ENCODE measurements at places on chromosomes 3 and 15.

GRCh38 chr3:122923611-122924010 is 104.0 kb downstream of the SEMA5B start:
- no peak for DNase-seq

DNA sequence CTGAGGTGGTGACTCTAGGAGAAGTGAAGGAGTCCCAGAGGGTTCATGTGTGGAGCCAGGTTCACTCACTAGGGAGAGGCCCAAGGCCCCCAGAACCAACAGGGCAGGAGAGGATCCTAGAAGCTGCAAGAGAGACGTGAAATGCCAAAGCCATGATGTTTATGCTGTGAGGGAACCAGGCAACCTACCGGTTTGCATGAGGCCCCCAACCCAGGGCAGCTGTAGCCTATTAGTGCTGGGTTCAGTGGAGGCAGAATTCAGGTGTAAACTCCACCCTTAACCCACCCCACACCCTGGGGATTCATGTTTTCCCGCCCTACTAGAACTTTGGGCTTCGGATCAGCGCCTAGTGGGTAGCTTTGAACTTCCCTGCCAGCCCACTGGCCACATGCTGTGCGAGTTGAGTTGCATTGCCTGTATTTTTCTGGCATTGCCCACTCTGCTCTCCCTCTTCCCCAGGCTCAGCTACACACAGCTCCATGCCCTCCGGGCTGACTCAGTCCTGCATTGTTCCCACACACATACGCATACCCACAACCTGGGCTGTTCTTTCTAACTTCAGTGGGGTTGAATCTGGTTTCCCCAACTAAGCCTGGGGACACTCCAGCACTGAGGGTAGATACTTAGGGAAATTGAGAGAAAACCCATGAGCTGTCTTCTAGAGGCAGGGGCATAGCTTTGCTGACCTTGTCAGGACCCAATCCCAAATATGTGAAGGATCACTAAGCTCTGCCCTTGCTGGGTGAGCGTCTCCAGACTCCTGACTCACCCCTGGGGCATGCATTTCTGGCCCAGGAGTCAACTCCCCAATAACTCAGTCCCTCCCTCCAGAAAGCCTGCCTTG is 2.0 kb upstream of the ZBTB47 start:
- no peak for DNase-seq

DNA sequence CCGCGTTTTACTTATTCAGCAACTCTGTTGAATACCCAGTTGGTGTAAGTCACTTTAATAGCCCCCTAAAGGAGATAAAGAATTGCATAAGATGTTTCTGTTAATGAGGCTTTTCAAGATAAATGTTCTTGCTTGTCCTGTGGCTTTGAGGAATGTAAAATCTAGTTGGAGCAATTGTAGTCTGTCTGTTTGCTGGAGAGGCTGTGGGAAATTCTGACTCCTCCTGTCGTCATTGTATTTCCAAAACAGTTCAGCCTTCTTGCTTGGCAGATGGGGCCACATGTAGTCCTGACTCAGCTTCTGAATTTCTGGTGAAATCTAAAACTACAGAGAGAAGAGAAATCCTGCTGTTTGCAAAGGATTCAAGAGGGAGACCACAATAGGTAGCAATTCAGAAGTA is 114.4 kb downstream of the RYR3 start:
- DNase-seq: no peak

- no peak for DNase-seq
These were observed 123.1 kb downstream of the DMXL2 start for GRCh38 chr15:51499379-51499976.

- no peak for DNase-seq
These were observed 9.1 kb downstream of the CD80 start for GRCh38 chr3:119550192-119550910.

GRCh38 chr3:197363553-197364409 is 65.4 kb upstream of the DLG1 start:
- no peak for DNase-seq

DNA sequence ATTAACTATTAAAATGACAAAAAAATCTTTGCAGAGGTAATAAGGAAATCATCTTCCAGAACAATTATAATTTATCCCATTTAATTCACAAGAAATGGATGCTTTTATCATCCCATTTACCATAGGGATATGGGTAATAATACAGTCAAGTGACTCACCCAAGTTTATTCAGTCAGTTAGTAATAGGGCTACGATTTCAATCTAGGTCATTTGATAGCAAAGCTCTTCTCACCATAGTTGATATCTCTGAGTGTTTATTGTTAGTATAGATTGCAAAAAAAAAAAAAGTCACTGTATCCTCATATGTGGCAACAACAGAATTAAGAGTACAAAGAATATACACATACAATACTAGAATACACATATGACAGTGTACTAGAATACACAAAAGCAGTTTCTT is 797.1 kb downstream of the ROBO1 start:
- DNase-seq: no peak

DNA sequence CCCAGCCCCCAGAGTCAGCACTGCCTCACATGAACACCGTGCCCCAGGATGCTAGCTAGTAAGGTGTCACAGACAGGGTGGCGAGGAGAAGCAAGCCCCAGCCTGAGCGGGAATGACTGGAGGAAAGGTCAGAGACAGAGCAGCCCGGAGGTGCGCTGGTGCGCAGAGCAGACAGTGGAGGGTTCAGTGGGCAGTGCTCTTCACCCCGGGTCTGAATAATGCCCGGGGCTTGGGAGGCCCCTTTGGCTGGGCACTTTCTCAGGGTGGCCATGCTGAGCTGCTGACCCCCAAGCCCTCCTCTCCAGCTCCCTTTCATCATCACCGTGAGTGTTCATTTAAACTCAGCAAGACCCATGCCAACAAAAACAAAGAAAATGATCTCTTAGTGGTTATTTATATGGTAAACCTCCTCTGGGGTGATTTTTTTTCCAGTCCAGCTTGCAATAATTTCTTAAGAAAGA is 110.8 kb downstream of the VGLL4 start:
- no peak for DNase-seq

Data from hematopoietic multipotent progenitor cell (in vitro differentiated cells).